ENCODE measurements at places on chromosomes 3 and 15.

DNA sequence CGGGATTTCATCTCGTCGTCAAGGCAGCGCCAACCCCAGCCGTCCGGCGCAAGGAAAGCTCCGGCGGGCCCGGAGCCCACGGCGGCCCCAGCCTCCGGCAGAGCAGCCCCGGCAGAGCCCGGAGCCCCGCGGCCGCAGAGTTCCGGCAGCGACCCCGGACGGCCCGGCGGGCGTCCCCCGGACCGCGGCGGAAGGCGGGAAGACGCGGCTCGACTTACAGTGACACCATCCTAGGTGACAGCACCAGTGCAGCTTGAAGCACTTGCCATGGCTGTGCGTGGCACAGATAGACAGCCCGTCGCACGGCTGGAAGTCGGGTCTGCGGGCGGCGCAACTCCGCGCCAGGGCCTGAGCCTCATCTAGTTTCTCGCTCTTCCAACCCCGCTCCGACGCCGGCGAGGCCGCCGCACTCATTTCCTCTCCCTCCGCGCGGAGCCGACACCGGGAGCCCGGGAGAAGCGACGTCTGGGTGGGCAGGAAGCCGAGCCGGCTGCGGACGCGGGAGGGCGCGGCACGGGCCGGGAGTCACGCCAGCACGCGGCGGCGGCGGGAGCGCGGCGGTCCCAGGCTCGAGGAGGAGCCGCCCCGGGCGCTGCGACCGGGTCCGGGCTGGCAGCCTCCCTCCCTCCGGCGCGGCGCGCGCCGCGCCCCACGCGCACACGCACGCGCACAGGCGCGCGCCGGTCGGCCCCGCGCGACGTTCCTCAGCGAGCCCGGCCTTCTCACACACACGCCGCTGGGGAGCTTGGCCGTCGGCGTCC is at the start of gene C3orf70:
Gene C3orf70 (minus strand): TSS at position 651 of the 761 bp plus-strand sequence. CDS start 237 bp downstream, at position 414.
- DNase-seq, result no peak

DNA sequence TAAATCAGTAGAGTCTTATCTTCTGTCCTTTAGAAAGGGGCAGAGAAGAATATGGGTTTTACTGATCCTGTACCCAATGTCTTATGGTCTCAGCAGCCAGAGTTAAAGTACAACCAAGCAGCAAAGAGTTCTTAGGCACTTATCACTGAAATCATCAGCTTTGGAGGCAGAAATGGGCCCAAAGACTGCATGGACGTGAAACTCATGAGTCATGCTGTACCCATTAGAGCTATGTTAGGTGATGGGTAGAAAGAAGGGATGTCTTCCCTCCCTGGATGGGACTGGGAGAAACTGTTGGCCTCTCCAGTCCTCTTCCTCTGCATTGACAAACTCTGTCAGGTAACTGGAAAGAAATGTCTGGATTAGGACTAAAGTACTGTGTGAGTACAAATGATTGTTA is 63.4 kb downstream of the EOMES start:
- no peak for DNase-seq

- no peak for DNase-seq
Measured at GRCh38 chr3:127354761-127355160, 66.9 kb upstream of the PRR20G start.

GRCh38 chr3:64530434-64531049 is 157.3 kb downstream of the ADAMTS9 start:
- peak; percentile 43 for DNase-seq

- no peak for DNase-seq
Measured at GRCh38 chr3:78918361-78919020, 849.3 kb downstream of the ROBO1 start.

All from omental fat pad (tissue), 4 donors.